ENCODE measurements at places on chromosomes 3 and 15.

DNA sequence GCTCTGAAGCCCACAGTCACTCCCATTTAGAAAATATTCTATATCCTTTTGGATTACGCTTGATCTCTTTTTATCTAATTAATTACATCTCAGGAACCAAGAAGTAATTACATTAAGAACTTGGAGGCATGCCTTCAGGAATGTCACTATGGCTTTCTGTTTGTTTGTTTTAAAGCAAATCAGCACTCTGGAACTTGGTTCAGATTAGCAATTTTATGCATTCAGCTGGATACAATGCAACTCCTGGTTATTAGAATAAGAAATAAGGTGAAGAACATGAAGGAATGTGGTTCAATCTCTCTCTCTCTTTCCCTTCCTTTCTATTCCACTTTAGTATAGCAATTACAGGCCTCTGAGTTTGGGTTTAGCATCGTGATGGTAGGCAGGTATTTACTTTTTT is 235.8 kb downstream of the FHIT start:
- no peak for DNase-seq

GRCh38 chr3:73656241-73656890 is 31.6 kb upstream of the PDZRN3 start:
- no peak for DNase-seq

- DNase-seq, result no peak
These were observed 12.5 kb downstream of the TEX264 start for GRCh38 chr3:51683566-51683965.

DNA sequence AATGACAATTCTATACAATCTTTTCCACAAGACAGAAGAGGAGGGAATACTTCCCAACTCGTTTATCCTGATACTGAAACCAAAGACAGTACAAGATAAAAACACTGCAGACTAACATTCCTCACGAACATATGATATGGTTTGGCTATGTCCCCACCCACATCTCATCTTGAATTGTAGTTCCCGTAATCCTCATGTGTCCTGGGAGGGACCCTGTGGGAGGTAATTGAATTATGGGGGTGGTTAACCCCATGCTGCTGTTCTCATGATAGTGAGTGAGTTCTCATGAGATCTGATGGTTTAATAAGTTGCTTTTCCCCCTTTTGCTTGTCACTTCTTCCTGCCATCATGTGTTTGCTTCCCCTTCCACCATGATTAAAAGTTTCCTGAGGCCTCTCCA is 83.9 kb upstream of the PROK2 start:
- DNase-seq, result no peak

DNA sequence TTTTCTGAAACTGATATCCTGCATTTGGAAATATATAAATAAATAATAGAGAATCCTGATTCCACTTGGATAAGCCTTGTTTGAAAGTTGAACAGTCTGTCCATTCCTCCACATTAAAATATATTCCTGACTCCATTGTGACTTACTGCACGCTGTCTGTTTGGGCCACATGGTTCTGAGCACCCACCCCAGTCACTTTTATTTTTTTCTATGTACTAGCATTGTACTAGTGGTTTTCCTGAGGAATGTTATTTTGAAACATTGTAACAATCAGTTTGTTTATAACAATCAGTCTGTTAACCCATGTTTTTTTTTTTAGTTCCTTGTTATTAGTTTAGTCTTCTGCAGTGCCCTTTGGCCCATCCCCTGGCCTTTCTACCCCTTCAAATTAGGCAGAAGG is 87.4 kb upstream of the CCNL1 start:
- no peak for DNase-seq

DNA sequence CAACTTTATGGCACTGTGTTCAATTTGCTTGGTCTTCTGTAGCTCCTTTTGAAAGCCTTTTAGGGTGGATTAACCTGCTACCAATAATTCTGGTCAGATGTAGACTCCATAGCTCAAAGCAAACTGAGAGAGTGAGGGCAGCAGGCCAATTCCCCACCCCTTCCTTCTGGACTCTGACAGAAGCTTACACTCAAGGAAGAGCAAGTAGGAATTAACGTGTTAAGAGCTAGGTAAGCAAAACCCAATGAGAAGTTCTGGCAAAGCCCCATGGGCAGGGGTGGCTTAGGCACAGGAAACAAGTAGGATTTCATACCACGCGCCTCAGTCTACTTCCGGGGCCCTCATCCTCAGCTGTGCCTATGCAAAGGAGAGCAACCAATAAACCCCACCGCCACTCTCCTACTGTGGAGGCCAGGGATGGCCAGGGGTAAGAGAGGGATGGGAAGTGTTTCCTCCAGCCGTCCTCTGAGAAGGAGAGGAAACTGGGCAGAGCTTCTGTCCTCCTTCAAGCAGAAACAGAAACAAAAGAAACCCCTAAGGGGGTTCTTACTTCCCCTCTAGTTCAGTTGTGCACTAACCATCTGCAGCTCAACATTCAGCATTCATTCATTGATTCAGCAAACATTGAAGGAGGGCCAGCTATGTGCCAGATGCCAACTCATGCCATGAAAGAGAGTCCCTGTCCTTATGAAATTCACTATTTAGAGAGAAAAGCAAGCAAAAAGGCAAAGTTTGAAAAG is 12.6 kb downstream of the CCR5 start:
- DNase-seq, result no peak

- DNase-seq, result no peak
These were observed 2.0 kb upstream of the IL20RB start for GRCh38 chr3:136955813-136956212.

DNA sequence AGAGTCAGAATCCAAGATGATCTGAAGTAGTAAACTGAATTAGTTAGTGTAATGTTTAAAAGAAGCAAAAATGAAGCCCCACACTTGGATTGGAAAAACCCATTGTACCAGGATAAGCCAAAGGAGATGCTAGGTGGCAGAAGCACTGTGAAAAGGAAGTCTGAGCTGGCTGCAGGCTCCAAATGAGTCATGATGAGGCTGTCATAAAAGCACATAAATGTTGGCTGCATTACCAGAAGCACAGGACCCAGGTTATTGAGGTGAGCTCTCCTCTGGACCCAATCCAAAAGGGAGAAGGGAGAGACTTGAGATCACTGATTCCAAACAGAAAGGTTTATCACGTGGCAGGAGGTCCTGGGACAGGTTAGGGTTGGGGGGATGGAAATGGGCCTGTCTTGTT is 3.2 kb upstream of the ACAN start:
- DNase-seq, result no peak

- DNase-seq, result no peak
These were observed 30.4 kb downstream of the SNRPN start for GRCh38 chr15:24985224-24985623.

DNA sequence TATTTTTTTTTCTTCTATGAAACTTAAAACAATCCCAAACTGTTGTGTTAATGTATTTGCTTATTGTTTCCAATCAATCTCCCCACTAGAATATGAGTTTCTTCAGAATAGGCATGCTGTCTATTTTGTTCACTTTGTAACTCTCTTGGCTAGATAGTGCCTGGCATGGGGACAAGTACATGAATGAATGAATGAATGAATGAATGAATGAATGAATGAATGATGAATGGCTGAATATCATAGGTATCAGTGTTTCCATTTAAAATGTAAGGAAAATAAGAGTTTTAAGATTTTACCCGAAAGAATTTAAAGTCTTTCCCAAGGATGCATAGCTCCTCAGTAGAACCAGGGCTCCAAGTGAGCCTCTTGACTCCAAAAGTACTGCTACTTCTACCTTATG is 294.9 kb upstream of the GADL1 start:
- no peak for DNase-seq

- no peak for DNase-seq
These were observed 11.1 kb downstream of the LRTM1 start for GRCh38 chr3:54916732-54917131.

GRCh38 chr3:138761002-138761401 is 73.7 kb downstream of the PIK3CB start:
- no peak for DNase-seq

DNA sequence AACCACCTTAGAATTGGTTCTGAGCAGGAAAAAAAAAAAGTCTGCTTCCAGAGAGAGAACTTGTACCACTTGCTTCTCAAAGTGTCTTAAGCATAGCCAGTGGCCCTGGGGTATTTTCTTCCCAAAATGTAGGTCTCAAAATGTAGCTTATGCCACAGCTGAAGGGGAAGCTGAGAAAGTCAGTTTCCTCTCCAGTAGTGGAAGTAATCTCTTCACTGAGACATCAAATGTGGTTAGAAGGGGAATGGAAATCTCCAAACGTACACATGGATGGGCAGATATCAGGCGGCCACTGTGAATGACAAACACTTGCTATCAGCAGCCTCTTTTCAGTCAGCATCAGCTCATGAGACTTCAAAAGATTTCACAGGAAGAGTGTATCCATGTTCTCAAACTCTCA is 841.2 kb downstream of the TUSC7 start:
- DNase-seq, result no peak

DNA sequence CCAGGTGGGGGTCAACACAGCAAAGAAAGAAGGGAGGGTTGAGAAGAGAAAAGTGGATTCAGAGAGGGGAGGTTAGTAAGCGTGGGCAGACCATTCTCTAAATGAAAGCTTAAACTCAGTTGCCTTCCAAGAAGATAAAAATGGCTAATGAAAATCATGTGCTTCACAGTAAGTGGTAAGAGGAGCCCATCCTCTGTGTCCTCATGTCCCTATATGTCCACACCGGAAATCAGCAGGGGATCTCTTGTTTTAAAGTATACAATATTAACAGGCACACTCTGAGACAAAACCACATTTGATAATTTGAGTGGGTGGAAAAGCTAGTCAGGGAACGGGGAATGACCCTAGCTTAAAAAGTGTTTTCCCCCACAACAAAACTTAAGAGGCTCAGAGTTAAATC is 4.4 kb upstream of the FOXP1 start:
- no peak for DNase-seq

DNA sequence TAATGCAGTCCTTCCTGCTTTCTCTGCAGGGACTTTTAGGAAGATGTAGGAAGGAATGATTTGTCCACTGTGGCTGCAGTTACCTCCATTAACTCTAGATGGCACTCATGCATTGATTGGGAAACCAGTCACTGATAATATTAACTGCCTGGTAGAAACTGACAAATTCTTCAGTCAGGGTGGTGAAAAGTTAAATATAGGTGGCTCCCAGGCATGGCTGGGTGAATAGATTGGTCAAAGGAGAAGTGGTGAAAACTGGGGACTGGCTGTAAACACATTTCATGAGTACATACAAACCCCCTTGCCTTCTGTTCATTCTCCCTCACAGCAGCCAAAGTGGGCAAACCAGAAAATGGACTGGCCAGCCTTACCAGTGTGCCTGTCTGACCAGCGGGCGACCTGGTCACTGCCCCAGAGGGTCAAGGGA is 333.4 kb downstream of the THSD4 start:
- peak; percentile 23 for DNase-seq

DNA sequence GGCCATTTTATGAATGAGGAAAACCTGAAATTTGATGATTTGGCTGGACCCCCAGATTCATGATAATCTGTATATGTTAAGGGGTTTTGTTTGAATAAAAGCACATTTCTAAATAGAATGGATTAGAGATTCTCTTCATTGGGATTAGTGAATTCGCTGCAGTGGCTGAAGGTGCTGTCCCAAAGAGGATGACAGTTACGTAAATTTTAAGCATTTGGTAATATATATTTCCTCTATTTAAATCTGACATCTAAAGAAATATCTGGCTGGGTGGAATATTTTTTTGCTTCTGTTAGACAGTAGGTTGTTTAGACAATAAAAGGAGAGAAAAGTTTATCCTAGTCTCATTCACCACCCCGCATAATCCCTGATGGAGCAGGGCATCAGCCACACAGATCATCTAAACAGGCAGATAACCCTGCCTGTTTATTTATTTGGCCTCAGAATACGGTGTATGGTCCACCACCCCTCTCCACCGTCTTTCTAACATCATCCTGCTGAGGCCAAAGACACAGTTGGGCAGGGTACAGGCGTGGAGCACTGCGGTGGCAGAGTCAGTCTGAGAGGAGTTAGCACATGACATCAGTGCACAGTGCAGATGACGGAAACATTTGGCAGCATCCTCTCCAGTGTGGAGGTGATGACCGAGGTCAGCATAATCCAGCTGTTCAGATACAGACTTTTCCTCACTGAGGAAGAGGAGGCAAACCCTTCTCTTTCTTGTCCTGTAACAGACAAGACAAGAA is 20.4 kb upstream of the NFKBIZ start:
- peak; percentile 50 for DNase-seq

DNA sequence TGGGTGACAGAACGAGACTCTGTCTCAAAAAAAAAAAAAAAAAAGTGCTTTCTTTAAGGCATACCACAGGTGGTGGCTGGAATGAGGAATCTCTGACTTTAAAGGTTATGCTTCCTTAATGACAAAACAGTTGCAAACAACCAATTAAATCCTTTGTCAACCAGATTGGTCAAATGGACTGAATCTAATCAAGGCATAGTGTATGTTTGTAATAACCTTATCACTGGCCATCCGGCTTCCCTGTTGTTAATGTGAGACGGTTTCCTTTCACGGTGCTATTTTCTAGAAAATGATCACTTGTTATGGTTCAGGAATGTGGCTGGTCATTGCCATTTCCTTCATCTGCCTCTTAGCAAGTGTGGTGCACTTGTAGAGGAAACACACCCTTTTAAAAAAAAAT is 75.9 kb downstream of the FLNB start:
- no peak for DNase-seq

- no peak for DNase-seq
These were observed 40.1 kb downstream of the KY start for GRCh38 chr3:134610432-134611385.

DNA sequence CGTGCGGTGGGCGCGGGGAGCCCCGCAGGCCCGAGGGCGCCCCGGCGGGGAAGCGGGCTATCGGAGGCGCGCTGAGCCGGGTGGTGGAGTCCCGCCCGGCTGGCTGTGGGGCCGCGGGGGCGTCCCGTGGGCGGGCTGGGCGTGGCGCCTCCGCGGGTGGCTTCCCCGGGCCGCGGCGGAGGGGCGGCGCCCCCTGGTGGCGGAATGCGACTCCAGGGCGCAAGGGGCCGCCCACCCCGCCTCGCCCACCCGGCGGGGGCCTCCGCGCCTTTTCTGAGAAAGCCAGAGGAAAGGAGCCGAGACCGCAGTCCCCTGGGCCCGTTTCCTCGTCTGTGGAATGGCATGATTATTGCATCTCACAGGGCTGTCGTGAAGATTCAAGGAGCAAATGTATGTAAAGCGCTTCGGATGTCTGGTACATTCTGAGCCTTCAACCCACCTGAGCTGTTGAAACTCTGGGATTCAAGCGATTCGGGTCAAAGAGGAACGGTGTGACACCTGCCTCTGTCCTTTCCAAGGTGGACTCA is 31.9 kb upstream of the RAB6B start:
- peak; percentile 19 for DNase-seq

DNA sequence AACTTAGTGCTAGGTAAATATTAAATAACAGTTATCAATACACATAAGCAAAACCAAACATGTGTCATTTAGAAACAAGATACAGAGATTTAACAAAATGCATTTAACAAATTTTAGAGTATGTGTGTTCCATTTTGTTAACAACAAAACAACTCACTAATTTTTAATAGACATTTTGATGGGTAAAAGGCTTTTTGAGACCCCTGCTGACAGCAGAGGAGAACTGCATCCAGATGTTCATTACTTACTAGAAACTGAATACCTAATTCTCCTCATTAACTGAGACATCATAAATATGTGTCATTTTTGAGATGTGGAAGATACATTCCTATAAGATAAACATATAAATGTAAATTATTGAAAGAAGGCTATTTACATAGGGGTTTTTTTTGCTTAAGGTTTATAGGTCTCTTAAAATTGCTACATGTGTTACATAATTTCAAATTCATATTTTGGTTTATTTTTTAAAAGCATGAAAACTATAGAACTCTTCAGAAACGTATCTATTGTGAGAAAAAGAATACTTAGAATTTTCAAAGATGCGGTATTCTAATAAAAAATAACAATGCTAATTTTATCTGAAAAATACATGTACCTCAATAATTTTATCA is 1009.8 kb downstream of the TUSC7 start:
- peak; percentile 61 for DNase-seq
